T-helper 2 cell treated with Interferon-gamma antibody and Interleukin-4, amounts not matched to agents 5 μg/mL and 100 μg/mL, for 36 hours (primary cell): ENCODE measurements at places on chromosomes 7 and 10.
A peak's percentile ranks its signal among the peaks of the same experiment; 100 is the strongest.

DNA sequence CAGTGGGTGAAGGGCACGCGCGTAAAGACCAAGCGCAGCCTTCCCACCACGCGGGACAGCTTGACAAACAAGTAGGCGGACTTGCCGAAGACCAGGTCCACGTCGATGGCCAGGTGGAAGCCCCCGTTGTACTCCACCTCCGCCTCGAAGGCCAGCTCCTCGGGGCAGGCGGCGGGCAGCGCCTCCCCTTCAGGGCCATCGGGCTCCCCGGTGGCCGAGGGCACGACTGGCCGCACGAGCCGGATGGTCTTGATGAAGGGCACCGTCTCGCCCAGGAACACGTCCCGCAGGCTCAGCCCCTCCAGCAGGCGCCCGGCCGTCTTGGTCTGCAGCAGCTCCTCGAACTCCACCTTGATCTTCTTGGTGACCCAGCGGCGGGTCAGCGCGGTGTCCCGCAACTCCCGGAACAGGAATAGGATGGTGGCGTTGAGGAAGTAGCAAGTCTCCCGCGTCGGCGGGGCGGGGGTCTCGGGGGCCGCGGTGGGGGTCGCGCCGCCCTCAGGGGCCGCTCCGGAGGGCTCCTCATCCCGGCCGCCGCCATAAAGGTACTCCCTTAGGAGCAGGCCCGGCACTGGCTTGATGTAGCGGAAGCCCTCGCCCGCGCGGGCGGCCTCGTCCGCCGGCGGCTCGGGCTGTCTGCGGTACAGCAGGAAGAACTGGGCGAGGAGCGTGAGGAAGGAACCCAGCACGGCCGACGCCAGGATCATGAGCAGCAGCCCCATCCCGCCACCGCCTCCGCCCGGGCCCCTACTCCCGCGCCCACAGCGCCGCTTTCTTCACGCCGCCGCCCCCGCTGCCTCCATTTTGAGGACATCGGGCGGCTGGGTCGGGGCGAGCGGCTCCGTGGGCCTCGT is 507 bp downstream of the PDZD8 start:
- DNase-seq, result peak; percentile 30

GRCh38 chr7:140623980-140624379 is 16.6 kb downstream of the DENND2A start:
- DNase-seq, result no peak

DNA sequence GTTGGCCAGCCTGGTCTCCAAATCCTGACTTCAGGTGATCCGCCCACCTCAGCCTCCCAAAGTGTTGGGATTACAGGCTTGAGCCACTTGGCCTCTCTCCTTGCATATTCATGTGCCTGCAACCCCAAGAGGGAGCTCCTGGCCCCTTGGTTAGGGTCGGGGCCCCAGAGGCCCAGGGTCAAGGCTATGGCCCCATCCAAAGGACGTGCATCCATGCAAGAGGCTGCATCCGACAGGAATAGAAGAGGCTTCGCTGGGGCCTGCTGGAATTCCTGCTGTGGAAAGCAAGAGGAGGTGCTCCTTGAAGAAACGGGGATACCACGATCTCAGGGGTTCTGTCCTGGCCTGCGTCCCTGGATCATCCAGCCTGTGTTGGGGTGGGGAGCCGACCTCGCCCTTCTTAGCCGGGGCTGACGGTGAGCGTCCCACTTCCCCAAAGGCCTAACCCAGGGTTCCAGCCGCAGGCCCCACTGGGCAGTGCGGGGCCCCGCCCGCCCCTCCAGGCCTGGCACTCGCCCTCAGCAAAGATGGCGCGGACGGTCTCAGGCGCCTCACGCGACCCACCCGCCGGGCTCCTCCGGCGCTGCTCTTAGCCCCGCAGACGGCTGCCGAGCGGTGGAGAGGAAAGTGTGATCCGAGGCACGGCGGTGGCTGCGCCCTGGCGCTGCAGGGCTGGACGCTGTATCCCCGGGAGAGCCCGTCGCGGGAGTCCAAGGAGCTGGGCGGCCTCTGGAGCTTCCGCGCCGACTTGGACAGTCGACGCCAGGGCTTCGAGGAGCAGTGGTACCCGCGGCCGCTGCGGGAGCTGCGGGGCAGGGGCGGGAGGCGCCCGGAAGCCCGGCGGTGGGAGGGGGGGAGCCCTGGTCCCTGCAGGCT is 54.7 kb downstream of the ZNF727 start:
- no peak for DNase-seq

- no peak for DNase-seq
Observed at GRCh38 chr10:71846816-71847215, 4.2 kb downstream of the PSAP start.

DNA sequence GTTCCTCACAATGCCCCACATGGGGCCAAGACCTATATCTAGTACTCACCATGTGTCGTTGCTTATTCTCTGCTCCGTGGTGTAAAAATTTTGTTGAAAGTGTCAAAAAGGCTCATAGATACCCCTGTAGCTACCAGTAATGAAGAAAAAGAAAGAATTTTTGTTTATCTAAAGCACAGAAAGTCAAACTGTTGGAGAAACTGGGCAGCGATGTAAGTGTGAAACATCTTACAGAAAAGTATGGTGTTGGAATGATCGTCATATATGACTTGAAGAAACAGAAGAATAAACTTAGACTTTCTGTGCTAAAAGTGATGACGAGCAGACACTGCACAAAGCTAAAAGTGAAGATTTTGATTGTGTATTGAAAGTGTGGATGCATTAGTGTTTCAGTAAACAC is 626.6 kb upstream of the GHITM start:
- no peak for DNase-seq

DNA sequence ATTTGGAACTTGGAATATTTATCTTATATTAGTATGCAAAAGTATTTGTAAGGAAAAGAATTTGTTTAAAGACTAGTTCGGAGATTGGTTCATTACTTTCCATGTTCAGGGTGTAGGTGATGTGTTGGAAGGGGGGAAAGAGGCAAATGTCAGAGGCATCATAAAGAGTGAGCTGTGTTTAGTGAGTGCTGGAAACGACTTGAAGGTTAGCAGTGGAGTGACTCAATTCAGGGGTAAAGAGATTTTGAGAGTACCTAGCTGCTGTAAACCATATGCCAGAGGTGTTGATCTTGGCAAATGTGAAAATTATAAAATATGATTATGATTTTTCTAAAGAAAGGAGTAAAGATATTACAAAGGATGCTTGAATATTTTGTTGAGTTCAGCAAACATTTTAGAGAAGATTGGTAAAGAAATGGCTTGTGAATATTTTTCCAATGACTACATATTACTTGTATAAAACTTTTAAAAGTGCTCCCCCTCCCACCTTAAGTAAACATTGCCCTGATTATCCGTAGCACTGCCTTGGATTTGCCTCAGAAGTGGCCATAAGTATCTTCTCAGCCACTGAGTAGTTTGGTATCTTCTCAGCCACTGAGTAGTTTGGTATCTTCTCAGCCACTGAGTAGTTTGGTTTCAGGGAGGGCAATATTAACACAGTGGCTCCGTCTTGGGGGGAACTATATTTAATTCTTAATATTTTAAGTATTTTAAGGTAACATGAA is 51.5 kb downstream of the ZNRF2 start:
- DNase-seq, result no peak

- no peak for DNase-seq
Observed at GRCh38 chr10:77507291-77507880, 130.2 kb downstream of the KCNMA1 start.

DNA sequence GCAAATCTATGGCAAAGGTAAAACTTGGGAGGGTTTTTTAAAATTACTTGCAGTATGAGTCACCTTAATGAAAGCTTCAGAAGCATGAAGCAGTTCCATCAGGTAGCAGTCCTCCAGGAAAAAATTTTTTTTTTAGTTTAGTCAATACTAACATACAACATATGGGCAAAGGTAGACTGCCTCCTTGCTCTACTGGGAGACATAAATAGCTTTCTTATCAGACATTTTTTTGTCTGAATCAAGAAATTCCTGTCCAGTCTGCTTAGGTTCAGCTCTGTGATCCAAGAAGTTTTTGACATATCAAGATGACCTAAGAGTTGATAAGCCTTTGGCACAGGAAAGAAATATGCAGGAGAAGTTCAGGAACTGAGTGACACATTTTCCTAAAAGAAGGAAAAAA is 171.5 kb upstream of the TCF7L2 start:
- DNase-seq, result no peak

DNA sequence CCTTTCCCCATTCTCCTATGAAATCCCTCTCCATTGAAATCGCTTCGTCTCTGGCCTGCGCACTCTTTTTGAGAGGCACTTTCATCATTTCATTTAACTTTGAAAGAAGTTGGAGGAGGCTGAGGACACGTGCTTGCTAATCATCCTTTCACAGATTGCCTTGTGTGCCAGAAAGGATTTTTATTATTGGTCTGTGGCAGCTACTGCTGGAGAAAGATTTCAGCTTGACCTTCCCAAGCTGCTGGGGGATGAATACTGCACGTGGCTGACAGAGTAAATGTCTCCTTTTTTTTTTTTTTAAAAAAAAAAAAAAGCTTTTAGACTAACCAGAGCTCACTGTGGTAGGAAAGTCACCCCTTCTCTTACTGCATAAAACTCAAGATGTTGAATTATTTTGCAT is 44.2 kb upstream of the KCNIP2 start:
- DNase-seq, result no peak

- no peak for DNase-seq
Observed at GRCh38 chr7:136183981-136184380, 206.8 kb upstream of the MTPN start.

DNA sequence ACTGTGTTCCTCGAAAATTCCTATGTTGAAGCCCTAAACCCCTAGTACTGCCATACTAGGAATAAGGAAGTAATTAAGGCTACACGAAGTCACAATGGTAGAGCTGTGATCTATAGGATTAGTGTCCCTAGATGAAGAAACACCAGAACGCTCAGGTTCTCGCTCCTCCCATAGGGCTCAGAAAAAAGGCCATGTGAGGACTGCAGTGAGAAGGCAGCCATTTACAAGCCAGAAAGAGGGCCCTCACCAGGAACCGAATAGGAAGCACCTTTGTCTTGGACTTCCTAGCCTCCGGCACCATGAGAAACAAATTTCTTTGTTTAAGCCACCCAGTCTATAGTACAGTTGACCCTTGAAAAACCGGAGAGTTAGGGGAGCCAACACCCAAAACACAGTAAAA is 46.2 kb downstream of the CACUL1 start:
- DNase-seq, result no peak

DNA sequence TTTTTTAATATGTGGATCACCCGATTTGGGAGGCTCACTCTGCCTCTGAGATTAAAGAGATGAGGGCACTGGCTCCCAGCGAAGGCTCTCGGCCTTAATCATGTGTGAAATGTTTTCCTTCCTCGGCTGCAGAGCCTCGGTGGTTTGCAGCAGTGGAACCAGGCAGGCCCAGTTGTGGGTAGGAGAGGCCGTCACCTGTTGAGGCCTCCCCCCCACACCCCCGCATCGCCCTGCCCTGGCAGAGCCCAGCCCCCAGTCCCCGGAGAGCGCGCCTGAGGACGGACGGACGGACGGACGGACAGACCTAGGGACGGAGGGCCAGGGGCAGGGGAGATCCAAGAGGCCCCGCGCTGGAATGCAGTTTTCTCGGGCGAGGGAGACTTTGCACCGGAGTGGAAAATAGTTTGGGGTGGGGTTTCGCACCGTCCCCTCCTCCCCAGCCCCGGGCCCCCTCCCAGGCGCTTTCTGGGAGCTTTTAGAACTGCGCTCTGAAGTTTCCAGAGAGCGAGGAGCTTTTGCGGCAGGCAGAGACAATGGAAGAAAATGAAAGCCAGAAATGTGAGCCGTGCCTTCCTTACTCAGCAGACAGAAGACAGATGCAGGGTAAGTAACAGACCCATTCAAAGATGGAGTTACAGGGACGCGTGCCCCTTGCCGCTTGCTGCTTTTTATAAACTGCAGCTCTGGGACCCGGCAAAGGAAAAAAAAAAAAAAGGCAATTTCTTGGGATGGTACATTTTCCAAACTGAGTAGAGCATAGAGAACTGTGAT is at the start of gene KIAA1217:
Gene KIAA1217, plus strand, starts transcription at position 478 of the 771 bp plus-strand sequence. Its CDS starts 56 bp downstream, at position 534.
- no peak for DNase-seq
